ENCODE measurements at places on chromosomes 2 and 18.

DNA sequence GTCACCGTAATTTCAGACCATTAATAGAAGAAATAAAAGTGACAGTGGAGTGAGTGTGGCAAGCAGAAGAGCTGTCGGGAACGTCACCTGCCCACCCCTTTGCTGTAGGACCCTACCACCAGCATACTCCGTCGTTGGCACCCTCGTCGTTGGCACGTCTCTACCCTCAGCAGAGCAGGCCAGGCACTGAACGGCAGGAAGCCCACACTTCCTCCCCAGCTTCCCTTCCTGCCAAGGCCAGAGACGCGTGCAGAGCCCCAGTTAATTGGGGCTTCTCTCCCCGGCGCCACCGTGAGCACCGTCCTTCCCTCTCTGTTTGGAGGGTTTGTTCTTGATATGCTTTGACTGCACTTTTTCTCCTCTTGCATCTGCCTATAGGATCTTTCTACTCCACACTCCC, 27.0 kb upstream of the NFATC1 start:
- DNase-seq: no peak

DNA sequence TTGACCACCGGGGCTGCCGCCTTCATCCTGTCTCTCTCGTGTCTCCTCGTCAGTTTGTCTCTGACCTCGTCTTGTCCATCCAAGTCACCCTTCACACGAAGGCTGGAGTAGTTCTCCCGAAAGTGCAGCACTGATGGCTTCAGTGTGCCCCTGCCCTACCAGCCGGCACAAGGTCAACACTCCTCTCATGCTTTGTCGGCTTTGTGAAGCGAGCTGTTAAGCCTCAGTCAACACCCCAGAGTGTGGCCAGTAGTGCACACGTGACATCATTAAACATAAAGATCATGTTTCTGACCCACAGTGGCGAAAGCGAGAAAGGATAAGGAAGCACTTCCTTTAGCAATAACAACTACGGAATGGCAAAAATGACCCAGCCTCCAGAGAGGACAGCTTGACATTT, 23.2 kb downstream of the ACKR3 start:
- no peak for DNase-seq

GRCh38 chr2:85244828-85245227, 83.0 kb downstream of the TGOLN2 start:
- DNase-seq: no peak

DNA sequence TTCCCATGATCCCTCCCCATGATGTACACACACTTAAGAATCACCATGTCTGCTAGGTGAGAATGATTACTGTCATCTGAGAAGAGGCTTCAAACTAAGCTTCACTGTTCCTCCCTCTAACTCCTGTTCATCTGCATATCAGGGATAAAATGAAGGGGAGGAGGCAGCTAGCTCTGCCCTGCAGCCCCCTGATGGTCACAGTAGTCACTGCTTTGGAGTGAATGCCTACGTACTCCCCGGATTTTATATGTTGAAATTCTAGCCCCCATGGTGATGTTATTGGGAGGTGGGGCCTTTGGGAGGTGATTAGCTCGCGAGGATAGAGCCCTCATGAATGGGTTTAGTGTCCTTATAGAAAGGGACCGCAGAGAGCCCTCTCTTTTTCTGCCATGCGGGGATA, 156.4 kb downstream of the NCKAP5 start:
- no peak for DNase-seq

- DNase-seq: no peak
Observed at GRCh38 chr2:88095022-88095421, 27.4 kb downstream of the SMYD1 start.

DNA sequence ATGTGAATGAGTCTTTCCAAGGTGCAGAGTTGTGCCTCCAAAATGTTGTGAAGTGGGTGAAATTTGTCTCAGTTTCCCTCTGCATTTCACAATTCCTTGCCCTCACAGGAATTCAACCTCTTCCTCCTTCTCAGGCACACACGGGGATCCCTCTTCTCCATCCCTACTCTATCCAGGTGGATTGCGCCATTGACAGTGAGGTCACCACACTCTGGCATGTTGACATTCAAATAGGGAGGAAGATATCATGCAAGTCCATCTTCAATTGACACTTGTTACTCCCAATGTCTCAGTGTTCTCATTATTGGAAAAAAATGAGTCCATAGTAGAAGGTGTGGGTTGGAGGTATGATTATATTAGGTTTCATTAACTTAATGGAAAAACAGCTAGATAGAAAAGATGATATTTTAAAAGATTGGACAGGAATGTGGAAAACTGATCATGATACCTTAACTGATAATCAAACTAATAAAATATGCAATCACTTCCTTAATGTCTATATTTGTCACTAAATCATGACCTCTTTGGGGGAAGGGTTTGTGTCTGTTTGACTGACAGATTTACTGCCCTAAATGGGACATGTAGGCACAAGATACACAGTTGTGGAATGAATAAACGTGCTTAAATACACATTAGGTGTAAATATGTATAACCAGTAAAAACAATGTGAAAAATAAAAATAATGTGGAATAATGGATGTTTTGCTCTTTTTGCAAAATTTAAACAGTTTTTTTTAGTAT, 213.8 kb upstream of the SLC8A1 start:
- DNase-seq: no peak

- DNase-seq: no peak
Observed at GRCh38 chr2:103740631-103741030, 978.8 kb downstream of the TMEM182 start.

GRCh38 chr2:234305846-234306245, 191.0 kb downstream of the ARL4C start:
- no peak for DNase-seq
